ENCODE measurements at places on chromosomes 6 and 20.
A peak's percentile ranks its signal among the peaks of the same experiment; 100 is the strongest.

DNA sequence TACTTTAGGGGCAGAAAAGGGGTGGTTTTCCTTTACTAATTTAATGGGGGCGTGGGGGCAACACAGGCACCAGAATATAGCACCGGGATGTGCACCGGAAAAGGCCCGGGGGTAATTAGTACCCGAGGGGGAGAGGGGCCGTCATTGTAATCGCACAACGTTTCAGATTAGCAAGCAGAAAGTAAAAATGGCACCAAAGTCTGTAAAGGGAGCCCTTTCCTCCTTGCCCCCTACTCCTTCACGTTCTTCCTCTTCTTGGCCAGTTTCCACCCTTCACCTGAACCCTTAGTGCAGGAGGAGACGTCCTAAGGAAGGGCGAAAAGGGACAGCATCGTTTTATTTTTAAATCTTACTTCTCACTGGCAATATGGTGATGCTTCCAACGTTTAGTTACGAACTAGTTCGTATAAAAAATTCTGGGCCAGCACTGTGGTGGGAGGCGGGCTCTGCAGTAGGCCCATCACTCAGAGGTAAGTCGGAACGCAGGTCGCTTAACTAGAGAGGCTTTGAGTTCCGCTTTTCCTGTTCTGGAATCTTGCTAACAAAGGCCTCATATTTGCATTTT is 742 bp upstream of the CEP85L start:
- no peak for DNase-seq

GRCh38 chr20:48283470-48284110 is 498.3 kb upstream of the SULF2 start:
- peak; percentile 49 for DNase-seq

DNA sequence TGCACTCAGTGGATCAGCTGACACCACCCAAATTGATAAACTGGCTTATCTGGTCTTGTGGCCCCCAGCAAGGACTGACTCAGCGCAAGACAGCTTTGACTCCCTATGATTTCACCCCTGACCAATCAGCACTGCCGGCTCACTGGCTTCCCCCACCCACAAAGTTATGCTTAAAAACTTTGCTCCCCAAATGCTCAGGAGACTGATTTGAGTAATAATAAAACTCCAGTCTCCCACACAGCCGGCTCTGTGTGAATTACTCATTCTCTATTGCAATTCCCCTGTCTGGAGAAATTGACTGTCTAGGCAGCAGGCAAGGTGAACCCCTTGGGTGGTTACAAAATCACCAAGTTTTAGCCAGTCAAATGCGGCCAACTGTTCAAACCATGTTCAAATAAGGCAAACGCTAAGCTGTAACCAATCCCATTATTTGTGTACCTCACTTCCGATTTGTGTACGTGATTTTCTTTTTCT is 32.5 kb downstream of the SLC22A2 start:
- no peak for DNase-seq

DNA sequence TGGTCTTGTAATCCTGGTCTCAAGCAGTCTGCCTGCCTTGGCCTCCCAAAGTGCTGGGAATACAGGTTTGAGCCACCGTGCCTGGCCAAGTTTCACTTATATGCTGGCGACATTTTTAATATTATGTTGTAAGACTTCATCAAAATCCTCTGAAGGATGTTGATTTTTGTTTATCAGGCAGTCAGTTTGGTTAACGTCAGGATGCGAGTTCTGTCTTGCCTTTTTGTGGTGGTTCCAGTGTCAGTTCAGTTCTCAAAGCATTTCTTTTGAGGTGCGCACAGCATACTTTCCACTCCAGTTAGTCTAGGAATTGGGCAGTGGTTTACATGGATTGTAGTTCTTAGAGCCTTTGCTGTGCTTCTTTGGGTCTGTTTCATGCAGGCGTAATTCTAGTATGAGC is 24.9 kb downstream of the SCAF8 start:
- DNase-seq, result no peak

- no peak for DNase-seq
These were observed 24.4 kb downstream of the SULF2 start for GRCh38 chr20:47760686-47761481.

DNA sequence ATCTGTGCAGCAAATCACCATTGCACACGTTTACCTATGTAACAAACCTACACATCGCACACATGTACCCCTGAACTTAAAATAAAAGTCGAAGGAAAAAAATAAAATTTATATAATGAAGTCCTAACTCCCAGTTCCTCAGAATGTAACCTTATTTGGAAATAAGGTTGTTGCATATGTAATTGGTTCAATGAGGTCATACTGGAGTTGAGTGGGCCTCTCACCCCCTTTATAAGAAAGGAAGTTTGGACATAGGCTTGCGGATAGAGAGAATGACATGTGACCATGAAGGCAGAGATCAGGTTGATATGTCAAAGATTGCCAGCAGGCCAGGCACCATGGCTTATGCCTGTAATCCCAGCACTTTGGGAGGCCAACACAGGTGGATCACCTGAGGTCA is 16.1 kb upstream of the ZBTB22 start:
- no peak for DNase-seq

DNA sequence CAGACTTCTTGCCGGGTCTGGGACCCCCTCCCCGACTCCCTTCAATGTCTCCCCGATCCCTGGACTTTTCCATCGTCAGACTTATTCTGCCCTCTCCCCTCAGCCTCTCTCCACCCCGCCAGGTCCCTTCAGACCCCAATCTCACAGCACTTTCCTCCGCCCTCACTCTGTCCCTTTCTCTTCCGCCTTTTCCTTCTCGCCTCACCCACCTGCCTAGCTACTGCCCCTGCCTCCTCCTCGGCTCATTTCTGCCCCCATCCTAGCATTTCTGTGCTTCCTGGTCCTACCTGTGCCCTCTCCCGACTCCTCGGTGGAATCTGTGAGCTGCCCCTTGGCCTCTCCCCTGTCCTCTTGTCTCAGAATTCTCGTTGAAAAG is 616 bp downstream of the CHMP4B start:
- DNase-seq, result no peak

GRCh38 chr6:3721810-3722621 is 29.5 kb downstream of the PXDC1 start:
- DNase-seq, result no peak

DNA sequence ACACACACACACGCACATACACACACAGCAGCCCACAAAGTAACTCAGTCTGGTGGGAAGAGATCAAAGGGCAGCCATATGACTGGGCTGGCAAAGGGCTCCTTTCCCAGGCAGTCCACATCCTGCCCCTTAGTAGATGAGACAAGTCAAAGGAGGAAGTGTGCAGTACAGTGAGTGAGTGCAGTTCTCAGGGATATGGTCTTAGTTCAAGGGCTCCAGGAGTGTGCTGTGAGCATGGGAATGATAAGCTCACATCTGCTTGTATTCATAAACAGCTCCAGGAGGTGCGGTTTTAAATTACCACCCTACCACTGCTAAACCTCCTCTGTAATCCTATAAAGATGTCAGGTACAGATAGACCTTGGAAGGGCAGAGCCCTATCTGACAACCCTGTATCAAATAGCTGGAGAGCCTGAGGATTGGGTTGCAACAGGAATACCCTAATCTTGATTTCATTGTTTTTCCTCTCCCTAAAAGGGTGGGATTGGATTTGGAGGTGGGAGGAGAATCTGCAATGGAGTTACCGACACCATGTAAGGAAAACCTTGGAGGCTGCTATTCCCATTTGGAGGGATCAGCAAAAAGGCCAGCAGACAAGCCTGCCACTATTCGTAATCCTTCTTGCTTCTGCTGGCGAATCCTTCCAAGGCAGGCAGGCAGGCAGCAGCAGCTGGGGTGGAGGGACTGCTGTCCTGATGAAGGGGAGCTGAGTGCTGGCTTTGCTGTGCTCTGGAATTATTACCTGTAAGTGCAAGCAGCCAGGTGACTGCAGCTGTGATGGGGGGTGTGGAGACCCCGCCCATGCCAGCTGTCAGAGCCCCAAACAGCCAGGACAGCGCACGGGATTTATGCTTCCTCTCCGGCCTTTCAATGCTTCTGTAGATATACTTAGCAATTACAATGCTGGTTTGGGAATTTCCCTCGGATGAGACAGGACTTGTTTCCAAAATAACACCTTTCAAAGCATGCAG is 342.7 kb downstream of the PRL start:
- DNase-seq, result no peak

- peak; percentile 43 for DNase-seq
These were observed 77.2 kb downstream of the TMEM242 start for GRCh38 chr6:157246048-157246630.

DNA sequence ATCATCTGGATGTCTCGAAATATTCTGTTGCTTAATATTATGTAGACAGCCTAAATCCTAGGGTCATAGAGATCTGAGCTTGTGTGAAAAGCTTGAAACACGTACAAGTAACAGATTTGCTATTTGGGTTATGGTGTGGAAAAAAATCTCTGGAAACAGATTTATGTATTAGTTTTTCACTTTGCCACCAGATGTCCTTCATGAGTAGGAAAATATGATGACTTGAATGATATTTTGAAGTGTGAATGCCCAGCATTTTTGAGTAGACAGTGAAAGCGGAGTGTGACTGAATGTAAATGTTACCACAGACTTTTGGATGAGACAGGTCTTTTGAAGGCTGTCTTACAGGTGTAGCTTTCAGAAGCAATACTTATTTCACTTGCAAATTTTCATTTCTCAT is 4.2 kb upstream of the BMP6 start:
- DNase-seq, result no peak

DNA sequence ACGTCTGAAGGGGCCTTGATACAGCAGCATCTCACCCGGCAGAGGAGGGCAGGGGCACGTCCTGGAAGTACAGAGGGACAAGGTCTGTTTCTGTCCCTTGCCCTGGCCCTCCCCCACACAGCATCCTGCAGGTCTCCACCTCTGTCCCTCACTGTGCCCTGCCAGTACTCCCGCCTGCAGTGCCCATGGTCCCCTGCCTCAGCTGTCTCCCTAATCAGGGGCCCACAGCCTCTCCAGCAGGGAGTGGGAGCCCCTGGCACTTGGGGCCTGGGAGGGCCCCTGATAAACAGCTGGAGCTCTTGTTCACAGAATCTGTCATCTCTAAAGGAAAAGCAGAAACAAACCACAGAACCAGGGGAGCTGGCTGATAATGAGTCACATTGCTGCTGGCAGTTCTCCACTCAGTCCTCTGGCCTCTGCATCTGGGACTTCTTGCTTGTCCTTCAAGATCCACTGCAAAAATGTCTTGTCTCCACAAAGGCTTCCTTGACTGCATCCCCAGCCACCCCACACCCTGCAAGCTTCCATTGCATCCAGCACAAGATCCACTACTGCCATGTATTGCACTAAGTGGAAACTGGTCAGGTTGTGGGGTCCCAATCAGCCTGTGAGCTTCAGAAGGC is 33.2 kb upstream of the TAF8 start:
- peak; percentile 48 for DNase-seq

DNA sequence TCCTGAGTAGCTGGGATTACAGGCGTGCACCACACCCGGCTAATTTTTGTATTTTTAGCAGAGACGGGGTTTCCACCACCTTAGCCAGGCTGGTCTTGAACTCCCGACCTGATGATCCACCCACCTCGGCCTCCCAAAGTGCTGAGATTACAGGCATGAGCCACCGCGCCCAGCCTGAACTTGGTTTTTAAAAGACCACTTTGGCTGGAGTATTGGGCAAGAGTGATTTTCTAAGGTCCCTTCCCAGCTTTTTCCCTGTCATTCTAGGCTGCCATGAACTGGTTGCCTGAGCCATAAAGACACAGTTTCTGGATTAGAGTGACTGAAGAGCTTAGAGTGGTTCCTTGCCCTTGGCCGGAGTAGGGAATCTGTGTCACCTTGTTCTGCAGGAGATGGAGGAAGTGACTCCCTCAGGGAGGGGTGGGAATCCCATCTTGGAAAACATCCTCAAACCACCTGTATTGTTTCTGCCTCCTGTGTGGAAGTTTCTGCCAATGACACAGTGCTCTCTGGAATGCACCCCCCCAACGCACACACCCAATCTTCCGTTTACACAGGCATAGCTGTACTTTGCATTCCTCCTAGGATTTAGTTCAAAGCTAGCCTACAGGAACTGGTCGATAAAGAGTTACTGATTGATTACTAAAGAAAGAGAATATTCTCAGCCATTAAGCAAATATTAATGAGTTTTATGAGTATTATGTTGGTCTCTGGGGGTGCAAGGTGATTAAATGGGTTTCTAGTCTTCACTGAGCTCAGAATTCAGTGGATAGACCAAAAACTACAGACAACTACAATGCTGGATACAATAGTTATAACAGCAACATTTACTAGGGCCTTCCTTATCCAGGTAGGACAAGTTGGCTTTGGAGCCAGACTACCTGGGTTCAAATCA is 18.2 kb downstream of the BCL2L1 start:
- no peak for DNase-seq

- no peak for DNase-seq
These were observed 42.0 kb downstream of the TGM2 start for GRCh38 chr20:38123021-38123587.

- no peak for DNase-seq
These were observed 58.0 kb downstream of the GNAS start for GRCh38 chr20:58910473-58910872.

DNA sequence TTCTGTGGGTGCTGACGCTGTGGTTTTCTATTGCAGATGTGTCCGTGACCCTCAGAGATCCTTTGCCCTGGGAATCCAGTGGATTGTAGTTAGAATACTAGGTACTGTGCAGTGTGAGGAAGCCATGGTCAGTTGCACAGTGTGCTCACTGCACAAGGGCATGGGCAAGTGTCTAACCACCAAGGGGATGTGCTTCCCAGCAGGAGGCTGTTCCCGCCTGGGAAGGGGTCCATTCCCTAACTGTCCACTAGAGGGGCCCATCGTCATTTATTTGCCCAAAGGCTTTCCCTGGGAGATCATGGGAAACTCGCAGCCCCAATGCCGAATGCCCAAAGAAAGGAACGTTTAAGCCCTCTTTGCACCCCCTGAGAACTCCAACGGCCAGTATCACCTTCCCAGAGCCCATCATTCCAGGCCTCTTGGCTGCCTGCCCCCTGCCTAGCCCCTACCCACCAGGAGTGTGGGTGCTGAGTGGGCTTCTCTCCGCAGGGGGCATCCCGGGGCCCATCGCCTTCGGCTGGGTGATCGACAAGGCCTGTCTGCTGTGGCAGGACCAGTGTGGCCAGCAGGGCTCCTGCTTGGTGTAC is 26.2 kb downstream of the SLCO4A1 start:
- peak; percentile 60 for DNase-seq

DNA sequence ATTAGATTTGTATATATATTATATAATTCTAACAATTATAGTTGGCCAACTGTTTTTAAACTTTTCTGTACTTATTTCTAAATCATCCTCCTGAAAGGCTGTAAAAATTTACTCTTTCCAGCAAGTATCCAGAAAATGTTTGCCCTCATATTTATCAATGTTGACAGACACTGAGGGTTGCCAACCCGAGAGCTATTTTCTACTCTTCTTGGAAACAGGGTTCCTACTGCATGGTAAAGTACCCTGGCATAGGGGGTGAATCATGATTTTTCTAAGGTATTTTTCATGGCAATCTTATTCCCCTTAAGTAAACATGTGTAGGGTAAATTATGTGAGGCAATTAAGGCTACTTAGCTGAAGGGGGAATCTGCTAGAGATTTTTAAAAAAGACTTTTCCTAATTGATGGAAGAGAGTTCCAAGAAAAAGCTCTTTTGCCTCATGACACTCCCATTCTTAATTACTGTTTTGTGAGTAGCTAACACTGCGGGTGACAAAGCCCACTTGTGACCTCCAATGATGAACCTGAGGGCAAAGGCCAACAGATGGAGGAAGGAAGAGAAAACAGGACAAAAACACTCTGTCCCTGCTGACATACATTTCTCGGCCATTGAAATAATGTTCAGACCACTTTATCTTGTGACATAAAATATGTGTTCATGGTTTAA is 37.9 kb downstream of the GPX5 start:
- no peak for DNase-seq

Data from fibroblast of the conjunctiva (primary cell).